ENCODE measurements at places on chromosomes 7 and 10.

DNA sequence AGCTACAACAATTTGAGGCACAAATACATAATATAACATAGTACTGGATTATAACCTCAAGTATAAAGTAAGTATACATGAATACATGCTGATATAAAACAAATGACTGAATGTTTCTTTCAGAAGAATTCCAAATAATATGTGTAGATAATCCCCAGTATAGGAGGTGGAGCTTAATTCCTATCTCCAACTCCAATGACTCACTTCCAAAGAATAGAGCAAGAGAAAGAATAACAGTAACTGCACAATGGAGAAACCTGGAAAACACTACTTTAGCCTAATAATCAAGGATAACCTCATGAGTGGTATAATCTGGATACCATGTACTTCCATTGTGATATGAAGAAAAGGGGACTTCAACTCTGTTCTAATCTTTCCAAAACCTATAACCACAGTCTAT, 13.7 kb upstream of the SEMA3C start:
- DNase-seq = no peak

GRCh38 chr10:43130770-43131171, 7.5 kb upstream of the CSGALNACT2 start:
- no peak for DNase-seq

DNA sequence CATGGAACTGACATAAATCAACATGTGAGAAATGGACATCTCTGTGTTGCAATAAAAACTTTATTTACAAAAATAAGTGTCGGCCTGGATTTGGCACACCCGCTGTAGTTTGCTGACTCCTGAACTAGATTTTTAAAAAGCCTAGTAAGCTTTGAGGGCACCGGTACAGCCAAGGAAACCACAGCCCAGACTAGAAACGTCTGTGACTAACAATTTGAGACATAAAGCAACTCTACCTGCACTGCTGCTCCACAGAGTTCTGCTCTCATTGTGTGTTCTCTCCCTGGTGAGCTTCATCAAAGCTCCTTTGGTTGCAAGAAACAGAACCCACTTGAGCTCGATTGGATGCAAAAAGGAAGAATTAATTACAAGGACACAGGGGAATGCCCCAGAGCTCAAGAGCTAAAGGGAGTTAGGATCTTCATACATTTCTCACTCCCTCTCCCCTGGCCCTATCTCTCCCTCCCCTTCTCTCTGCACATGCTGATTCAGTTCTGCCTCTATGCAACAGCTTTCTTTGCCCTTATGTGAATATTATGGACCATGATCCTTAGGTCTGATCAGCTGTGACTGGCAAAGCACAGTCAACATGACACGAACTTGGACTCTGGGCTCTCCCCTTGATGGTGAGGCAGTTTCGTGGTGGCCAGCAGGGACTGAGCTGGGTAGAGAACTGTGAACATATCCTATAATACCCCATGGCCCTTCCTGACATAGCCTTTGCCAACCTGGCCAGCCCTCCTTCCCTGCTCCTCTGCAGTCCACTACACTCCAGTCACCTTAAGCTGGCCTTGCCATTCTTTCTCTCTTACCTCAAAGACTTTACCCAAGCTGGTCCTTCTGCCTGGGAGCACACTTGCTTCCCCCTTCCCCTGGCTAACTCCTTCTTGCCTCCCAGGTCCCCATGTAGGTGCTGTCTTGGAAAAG, 77.5 kb upstream of the YAE1 start:
- DNase-seq = no peak

GRCh38 chr10:124746992-124747391, 2.8 kb upstream of the FAM53B start:
- no peak for DNase-seq

GRCh38 chr10:110407301-110408170, 90.2 kb upstream of the DUSP5 start:
- DNase-seq = no peak

- no peak for DNase-seq
Observed at GRCh38 chr7:142919656-142920055, 13.9 kb downstream of the TRPV5 start.

GRCh38 chr7:116150588-116150987, 59.8 kb upstream of the TES start:
- peak; percentile 42 for DNase-seq

DNA sequence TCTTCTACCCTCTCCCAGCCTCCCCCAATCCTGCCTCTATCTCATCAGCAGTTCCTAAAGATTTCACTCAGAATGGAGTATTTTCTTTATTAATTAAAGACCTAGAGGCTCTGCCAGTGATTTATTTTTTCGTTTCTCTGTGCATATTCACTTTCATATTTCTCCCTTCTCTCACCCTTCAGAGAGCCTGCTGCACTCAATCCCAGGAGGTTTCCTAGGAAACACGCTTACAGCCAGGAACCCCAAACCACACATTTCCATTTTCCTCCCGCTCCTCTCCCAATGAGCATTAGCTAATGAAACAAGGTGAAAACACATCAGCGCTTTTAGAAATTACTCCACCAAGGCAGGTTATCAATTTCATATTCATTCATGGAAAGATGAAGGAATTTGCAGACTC, 180.2 kb downstream of the FRMD4A start:
- no peak for DNase-seq

DNA sequence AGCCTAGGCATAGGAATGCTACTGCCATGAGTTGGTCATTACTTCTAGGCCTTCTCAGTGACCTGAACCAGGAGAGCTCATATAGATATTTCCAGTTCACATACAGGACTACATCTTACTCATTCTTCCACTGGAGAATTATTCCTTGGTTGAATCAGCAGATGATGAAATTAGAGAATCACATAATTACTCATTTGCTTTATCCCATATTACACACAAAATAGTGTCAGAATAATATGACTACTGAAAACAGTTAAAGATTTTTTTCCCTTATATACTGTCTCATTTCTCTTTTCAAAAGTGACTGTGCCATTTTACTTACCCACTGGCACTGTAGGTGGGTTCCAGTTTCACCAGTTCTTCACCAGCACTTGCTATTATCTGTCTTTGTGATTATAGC, 18.5 kb downstream of the BMS1 start:
- no peak for DNase-seq

- DNase-seq = peak; percentile 29
Observed at GRCh38 chr10:97590748-97591495, 1.4 kb downstream of the C10orf62 start.

GRCh38 chr10:132173185-132173584, 13.6 kb upstream of the DPYSL4 start:
- no peak for DNase-seq

DNA sequence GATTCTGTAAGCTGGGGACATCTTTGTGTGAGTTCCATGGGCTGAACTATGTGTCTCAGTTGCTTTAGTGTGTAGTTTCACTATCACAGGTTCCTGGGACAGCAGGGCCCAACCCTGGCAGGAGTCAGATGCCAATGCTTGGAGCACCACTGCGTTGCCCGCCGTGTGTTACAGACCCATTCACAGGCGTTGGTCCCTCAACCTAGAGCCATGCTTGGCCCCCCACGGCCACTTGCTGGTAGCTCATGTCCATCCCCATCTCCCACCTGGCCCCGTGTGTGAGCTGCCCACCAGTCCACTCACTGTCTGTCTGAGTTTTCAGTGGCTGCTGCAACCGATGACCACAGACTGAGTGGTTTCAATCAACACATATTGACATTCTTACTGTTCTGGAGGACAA, 546.9 kb downstream of the TCERG1L start:
- no peak for DNase-seq

DNA sequence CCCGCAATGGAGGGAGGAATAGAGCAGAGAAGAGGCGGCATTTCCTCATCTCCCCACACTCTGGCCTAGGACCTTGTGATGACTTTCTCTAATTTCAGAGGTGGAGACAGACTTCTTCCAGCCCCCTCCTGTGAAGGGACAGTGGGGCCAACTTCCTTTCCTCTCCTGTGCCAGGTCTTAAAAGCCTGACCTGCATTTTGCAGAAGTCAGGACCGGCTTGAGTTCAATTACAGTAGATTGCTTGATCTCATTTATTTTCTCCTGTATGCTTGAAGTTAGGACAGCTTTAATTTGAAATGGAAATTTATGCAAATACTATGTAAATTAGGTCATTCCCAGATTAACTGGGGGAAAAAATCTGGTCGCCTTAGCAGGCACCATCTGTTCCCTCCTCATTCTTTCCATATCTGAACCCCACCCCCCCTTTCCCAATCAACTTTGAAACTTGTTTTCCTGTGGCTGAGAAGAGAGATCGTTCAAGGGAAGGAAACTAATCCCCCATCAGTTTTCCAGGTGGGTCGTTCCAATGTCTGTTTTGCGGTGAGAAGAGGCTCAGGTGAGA, 57.1 kb downstream of the SYPL1 start:
- no peak for DNase-seq

GRCh38 chr7:124679586-124680225, 85.9 kb downstream of the GPR37 start:
- DNase-seq = no peak

DNA sequence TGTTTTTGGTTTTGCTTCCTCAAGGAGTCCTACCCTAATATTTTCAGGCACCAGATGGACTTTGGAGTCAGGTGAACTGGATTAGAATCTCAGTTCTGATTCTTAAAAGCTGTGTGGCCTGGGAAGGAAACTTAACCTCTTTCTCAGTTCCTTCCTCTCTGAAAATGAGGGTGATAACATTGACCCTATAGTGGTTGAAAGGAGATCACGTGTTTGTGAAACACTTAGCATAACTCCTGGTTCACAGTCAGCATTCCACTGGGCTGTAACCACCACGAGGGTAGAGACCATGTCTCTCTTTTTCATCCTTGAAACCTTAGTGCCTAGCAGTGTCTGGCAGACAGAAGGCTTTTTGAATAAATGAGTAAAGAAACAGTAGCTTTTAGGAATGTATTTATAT, 16.7 kb downstream of the LSMEM1 start:
- DNase-seq = no peak

GRCh38 chr10:106424054-106424453, 740.5 kb downstream of the SORCS1 start:
- DNase-seq = no peak

- DNase-seq = no peak
Observed at GRCh38 chr7:20280475-20281351, 50.0 kb upstream of the ITGB8 start.

DNA sequence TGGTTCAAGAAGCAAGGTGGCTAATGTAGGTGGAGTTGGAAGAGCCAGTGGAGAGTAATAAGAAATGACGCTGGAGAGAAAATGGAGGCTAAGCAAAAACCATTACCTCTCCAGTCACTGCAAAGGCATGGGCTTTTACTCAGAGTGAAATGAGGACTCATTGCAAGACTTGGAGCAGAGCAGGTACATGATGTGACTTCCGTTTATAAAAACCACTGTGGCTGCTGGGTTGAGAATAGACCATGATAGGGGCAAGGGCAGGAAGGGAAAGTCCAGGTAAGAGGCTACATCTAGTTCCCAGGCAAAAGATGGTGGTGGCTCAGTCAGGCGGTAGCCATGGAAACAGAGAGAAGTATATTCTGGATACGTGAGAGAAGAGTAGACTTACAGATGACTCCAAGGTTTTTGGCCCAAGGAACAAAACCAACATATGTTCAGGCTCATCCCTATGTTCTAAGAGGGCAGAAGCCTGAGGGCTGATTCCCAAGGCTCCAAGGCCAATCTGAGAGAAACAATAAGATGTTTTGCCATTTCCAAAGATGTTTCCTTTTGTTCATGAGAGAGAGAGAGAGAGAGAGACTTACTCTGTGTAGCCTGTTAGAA, 21.5 kb upstream of the PDE1C start:
- no peak for DNase-seq

DNA sequence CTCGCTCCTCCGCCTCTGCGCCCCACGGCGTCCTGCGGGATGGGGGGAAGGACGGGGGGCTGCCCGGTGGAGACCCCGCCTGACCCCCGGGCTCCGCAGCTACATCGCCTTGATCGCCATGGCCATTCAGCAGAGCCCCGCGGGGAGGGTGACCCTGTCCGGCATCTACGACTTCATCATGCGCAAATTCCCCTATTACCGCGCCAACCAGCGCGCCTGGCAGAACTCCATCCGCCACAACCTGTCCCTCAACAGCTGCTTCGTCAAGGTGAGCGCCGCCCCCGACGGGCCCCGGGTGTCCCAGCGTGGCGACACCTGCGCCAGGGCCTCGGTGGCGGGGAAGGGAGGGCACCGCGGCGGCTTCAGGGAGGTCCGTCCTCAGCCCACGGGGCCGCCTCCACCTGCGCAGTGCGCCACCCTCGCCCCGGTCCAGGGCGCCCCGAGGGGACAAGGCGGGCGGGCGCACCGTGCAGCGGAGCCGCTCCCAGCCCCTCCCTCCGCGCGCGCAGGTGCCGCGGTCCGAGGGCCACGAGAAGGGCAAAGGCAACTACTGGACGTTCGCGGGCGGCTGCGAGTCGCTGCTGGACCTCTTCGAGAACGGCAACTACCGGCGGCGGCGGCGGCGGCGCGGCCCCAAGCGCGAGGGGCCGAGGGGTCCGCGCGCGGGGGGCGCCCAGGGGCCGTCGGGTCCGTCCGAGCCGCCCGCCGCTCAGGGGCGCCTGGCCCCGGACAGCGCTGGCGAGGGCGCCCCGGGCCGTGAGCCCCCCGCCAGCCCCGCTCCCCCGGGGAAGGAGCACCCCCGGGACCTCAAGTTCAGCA, 793 bp downstream of the FOXL3 start:
- no peak for DNase-seq

DNA sequence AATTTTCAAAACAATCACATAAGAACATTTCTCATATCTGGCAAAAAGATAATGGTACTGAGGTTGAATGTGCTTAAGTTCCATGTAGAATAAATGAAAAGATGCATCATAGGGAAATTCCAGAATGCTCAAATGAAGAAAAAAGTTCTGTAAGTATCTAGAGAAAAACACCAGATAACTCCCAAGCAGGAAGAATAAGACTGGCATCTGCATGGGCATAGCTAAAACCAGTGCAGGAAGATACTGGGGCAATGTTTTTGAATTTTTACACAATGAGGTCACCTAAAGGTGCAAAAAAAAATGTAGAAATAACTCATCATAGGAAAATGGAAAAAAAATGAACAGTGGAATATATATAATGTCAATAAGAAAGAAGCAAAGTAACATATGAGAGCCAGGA, 275.2 kb downstream of the BAMBI start:
- no peak for DNase-seq

GRCh38 chr7:157348548-157348947, 11.7 kb downstream of the DNAJB6 start:
- DNase-seq = no peak

GRCh38 chr10:117240621-117241529, at the start of gene SLC18A2:
Gene SLC18A2, plus strand, starts transcription at chr10:117241114. Its CDS starts 580 bp downstream, at chr10:117241694.
- DNase-seq = no peak

GRCh38 chr7:22894546-22894945, 71.9 kb upstream of the TOMM7 start:
- no peak for DNase-seq

- DNase-seq = no peak
Observed at GRCh38 chr7:30617359-30617758, 22.7 kb downstream of the GARS1 start.

DNA sequence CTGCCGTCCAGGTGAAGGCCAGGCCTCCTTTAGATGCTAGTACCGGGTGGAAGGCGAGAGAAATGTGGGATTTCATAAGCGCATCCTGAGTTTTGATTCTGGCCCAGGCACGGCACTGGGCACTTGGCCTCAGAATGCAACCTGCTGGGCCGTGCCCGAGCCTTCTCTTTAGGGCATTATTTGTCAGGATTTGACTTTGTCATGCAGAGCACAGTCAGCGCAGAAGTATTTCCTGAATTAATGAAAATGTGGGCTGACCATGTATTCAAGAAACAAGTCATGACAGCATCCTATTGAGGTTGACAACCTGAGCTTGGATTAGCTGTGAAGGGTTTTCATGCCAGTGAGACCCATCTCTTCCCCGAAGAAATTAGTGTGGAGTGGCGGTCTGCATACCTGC, 34.4 kb downstream of the RCC1L start:
- DNase-seq = no peak
